RWPE2 (cell line): ENCODE measurements at places on chromosomes 3 and 15.
A peak's percentile ranks its signal among the peaks of the same experiment; 100 is the strongest.

DNA sequence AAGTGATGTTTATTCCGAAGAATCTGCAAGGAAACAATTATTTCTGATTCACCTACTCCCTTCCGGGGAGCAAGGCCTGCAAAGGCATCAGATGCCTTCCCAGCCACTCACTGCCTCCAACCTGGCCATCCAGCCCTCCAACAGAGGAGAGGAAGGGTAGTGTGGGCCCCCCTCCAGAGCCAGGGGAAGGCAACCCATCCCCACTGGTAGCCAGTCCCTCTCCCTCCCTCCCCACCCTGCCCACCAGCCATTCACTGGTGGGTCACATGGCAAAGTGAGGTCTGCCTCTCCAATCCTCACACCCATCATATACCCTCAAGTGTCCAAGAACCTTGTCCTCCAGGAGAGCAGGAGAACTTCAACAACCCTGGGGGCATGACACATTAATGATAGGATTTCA, 2.4 kb upstream of the VIPR1 start:
- H3K4me3 ChIP-seq, result no peak overlapping the region
- no peaks in the 10 kb centered on the region for H3K27me3 ChIP-seq
- H3K27ac ChIP-seq, result no peak overlapping the region
- H3K36me3 ChIP-seq, result no peaks in the 10 kb centered on the region
- H3K4me1 ChIP-seq, result no peaks in the 10 kb centered on the region

- H3K36me3 ChIP-seq, result no peaks in the 10 kb centered on the region
- H3K4me1 ChIP-seq, result no peaks in the 10 kb centered on the region
- no peak overlapping the region for H3K27ac ChIP-seq
- DNase-seq, result no peak
- no peaks in the 10 kb centered on the region for H3K27me3 ChIP-seq
Observed at GRCh38 chr3:46001178-46001577, 5.6 kb upstream of the FYCO1 start.

DNA sequence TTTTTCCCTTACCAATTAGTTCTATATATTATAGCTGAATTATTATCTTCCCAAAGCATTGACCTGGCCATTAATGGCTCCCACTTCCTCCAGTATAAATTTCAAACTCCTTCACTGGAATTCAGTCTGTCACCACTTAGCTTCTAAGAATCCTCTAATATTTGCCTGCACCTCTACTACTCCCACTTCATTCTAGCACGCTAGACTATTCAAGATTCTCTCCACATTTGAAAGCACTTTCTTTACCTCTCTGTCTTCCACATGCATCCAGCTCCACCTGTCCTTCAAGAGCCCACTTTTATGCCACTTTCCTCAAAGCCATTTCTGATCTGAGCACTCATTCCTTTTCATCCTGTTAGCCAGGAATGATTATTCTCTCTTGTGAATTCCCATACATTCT, 15.0 kb downstream of the SENP8 start:
- no peaks in the 10 kb centered on the region for H3K27me3 ChIP-seq
- no peak for DNase-seq
- no peak overlapping the region for H3K4me3 ChIP-seq
- no peaks in the 10 kb centered on the region for H3K4me1 ChIP-seq

- H3K4me1 ChIP-seq, result no peaks in the 10 kb centered on the region
- H3K36me3 ChIP-seq, result no peaks in the 10 kb centered on the region
- H3K27ac ChIP-seq, result no peak overlapping the region
- no peak overlapping the region for H3K4me3 ChIP-seq
- no peak for DNase-seq
Observed at GRCh38 chr3:117898722-117899522, 1135.7 kb downstream of the IGSF11 start.

GRCh38 chr15:64453689-64454037, 6.7 kb upstream of the ZNF609 start:
- no peak overlapping the region for H3K27ac ChIP-seq
- no peak overlapping the region for H3K4me3 ChIP-seq
- H3K27me3 ChIP-seq, result no peaks in the 10 kb centered on the region

DNA sequence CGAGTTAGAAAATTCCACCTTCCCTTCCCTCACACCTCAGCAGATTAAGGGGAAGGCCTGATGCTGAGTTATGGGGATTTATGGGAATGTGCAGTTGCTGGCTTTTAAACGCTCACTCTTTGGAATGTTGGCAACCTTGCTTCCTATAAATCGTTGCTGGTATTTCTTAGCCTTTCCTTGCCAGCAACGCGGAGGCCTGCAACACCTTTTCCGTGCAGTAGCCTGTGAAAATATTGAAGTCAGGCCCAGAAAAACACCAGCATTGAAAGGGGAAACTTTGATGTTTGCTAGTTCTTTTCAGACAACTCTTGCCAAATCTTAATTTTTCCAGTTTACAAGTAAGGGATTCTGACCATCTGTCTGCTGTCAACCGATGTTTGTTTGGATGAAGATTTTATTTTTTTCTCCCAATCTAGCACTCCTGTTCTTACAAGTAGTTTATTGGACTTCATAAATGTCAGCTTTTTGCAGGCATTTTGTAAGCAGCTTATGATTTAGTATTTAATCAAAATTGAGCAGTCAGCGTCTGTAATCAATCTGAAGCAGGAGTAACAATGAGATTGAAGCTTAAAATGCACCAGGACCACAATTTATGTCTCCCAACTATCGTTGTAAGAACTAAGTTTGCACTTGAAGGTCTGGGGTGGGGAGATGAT, 251.0 kb downstream of the RPLP1 start:
- no peaks in the 10 kb centered on the region for H3K36me3 ChIP-seq
- H3K4me3 ChIP-seq, result no peak overlapping the region
- no peaks in the 10 kb centered on the region for H3K4me1 ChIP-seq
- no peaks in the 10 kb centered on the region for H3K27me3 ChIP-seq
- no peak overlapping the region for H3K27ac ChIP-seq

DNA sequence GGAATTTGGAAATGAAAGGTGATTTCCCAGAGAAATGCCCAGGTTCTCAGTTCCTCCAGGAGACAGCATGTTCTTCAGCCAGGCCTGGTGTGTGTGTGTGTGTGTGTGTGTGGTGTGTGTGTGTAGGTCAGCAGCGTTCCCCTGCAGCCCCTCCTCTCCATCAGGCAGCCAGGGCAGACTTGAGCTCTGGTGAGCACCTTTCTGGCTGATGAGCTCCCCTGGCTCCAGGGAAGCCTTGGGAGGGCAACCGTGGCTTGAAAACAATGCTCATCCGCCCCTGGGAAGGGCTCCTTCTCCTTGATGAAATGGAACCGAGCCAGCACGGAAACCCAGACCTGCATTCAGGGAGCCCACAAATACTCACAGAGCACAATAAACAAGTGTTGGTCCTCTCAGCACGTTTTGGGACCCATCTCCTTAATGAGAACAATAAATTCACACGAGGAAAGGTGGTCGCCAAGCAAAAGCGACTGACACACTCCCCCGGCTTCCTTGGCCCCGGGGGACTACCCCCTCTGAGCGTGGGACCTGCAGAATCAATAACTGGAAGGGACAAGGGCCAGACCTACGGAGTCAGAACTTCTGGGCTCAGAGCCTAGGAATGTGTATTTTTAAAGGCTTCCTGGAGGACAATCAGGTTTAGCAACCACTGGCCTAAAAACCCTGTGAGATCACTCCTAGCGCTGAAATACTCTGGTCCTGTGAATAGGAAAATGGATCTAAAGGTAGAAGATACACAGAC, 38.6 kb upstream of the HES1 start:
- H3K4me1 ChIP-seq, result peaks cover 5% of the 10 kb centered on the region
- no peaks in the 10 kb centered on the region for H3K36me3 ChIP-seq
- no peaks in the 10 kb centered on the region for H3K27me3 ChIP-seq

GRCh38 chr3:81308306-81308705, 453.1 kb downstream of the GBE1 start:
- H3K36me3 ChIP-seq, result no peaks in the 10 kb centered on the region
- no peak for DNase-seq
- no peaks in the 10 kb centered on the region for H3K4me1 ChIP-seq
- H3K27me3 ChIP-seq, result no peaks in the 10 kb centered on the region

- no peaks in the 10 kb centered on the region for H3K36me3 ChIP-seq
- H3K27ac ChIP-seq, result no peak overlapping the region
- no peaks in the 10 kb centered on the region for H3K27me3 ChIP-seq
- H3K4me1 ChIP-seq, result no peaks in the 10 kb centered on the region
- H3K4me3 ChIP-seq, result no peak overlapping the region
- no peak for DNase-seq
Observed at GRCh38 chr3:27285668-27286067, 83.5 kb downstream of the NEK10 start.

- no peaks in the 10 kb centered on the region for H3K4me1 ChIP-seq
- no peak overlapping the region for H3K27ac ChIP-seq
- H3K27me3 ChIP-seq, result no peaks in the 10 kb centered on the region
- no peaks in the 10 kb centered on the region for H3K36me3 ChIP-seq
Observed at GRCh38 chr3:66268864-66269263, 48.1 kb downstream of the SLC25A26 start.

DNA sequence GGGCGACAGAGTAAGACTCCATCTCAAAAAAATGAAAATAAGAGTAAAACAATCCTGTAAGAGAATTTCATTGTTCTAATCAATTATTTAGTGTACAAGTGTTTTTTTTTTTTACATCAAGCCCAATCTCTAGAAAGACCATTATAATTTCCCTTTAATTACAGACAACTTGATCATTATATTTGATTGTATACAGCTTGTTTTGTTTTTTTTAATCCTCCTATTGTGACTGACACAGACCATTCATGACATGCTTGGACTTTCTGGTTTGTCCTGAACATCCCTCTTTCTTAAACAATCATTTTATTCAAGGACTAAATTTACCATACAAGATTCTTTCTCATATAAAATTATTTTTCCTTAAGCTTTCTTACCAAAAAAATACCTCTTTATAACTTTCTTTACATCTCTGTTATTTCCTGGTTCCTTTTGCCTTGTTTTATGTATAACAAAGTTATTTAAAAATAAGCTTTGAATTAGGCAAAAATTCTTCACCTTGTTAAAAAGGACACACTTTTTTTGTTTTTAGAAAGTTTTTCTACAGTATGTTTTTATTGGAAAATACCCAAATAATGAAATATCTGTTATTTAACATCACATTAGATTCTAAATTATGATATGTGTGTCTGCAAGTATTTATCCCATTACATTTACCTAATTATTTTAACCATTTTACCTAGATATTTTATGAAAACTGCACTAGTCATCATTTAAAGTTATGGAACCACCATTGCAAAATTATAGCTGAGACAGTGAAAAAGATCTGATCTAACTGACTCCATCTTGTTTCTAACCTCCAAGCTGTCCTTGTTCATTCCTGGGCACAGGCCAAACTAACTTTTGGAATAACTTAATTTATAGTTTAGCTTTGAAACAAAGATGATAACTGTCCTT, 26.1 kb upstream of the GFM1 start:
- no peaks in the 10 kb centered on the region for H3K27me3 ChIP-seq
- no peak overlapping the region for H3K27ac ChIP-seq
- DNase-seq, result no peak

GRCh38 chr3:72161881-72162595, 377.1 kb upstream of the PROK2 start:
- no peak overlapping the region for H3K27ac ChIP-seq
- no peak overlapping the region for H3K4me3 ChIP-seq
- H3K27me3 ChIP-seq, result no peaks in the 10 kb centered on the region
- peak; percentile 86 for DNase-seq
- no peaks in the 10 kb centered on the region for H3K36me3 ChIP-seq

DNA sequence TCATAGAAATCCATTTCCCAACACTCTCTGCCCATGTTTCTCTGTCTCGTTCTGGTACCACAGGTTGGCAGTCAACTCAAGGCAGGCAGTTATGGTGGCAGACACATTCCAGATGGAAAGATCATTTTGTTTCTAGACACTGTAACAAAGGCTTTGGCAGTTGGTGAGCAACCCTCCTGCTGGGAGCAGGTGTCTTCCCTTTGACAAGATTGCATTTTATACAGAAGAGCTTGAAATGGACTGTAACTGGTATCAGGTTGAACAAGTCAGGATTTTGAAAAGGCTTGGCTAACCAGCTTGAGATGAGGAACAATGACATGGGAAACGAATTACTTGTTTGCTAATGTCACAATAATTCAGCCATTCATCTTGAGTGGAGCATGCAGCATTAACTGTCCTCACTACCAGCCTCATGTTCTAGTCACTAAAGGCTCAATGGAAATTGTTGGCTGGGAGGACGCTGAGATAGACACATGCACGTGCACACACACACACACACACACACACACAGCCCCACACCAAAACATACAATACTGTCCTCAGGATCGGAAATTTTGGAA, 170.0 kb downstream of the SEMA6D start:
- peaks cover 3% of the 10 kb centered on the region for H3K27me3 ChIP-seq
- H3K27ac ChIP-seq, result no peak overlapping the region
- H3K4me3 ChIP-seq, result no peak overlapping the region
- peaks cover 14% of the 10 kb centered on the region for H3K4me1 ChIP-seq
- DNase-seq, result no peak
